ENCODE measurements at places on chromosomes 12 and 14.
A peak's percentile ranks its signal among the peaks of the same experiment; 100 is the strongest.

DNA sequence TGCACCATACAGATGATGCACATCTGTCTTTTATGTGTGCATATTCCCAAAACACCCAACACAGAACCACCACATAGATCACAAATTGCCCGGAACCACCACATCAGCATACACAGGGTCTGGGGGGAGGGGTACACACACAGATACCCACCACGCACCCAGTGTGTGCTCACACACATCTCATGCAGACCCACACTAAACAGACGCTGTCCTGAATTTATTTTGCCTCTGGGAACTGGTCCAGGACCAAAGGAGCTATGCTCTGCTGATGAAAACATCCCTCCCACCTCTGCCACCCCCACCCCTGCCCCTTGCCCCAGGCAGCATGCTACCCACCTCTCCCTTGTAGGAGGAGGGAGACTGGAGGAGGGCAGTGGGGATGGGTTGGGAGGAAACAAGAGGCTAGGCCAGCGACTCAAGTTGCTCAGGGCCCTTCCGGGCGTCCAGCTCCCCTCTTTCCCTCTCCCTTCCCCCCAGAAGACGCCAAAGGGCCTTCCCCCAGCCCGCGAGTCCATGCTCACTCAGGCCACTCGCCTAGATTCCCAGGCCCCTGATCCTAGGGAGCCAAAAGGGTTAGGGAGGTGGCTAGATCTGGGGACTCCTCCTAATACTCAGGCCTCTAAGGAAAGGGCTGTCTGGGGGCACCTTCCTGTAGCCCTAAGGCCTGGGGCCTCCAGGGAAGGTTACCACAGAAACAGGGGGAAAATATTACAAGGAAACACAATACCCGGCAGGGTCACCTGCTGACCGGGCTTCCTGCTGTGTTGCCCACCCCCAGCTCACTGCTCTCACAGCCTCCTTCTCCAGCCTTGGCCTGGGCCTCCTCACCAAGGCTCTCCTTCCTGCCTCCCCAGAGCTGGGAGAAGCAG lies 3.1 kb downstream of the HDAC7 start:
- DNase-seq: no peak

DNA sequence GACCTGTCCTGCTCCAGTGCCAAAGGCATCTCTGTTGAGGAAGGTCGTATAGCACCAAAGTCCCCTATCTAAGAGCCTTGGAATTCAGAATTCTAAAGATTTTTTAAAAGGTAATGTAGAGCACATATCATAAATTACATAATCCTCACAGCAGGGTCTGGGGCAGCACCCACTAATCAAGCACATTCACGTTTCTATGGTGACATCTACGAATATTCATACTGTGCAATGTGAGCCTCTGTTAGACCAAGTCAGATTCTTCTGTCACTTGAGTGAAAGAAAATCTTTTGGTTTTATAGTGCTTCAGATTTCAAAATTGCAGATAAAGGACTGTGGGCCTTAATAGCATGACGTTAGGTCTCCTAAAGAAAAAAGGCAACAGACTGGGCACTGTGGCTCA lies 13.1 kb upstream of the TMEM229B start:
- DNase-seq: no peak

DNA sequence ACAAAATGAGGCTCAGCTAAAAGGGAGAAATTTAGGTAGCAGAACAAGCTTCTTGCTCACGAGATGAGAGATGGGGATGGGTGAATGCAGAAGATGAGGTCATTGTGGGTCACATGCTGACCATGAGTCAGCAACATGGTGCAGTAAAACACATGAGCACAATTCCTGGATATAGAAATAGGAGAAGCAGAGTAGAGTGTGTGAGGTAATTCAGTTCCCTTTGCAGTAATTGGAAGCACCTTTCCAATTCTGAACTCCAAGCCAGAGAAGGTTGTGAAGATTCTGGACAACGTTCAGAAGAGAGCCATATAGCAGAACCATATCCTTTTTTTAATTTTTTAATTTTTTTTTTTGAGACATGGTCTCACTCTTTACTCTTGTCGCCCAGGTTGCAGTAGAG lies 62.0 kb upstream of the LMNTD1 start:
- no peak for DNase-seq

DNA sequence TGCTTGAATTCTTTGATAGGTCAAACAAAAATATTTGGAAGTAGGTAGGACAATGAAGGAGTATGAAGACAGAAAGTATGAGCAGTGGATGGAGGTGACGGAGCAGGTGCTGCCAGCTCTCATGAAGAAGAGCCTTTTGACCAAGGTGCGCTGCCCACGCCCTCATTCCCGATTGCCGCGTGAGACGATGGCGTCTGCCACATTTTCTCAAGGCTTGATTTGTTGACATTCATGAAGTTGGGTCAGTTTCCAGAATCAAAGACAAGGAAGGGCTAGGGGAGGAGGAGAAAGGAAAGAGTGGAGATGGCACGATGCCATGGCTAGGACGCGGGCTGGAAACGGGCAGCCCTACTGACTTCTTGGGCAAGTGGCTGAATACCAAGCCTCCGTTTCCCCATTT lies 37.1 kb downstream of the DNAH10 start:
- DNase-seq: no peak

DNA sequence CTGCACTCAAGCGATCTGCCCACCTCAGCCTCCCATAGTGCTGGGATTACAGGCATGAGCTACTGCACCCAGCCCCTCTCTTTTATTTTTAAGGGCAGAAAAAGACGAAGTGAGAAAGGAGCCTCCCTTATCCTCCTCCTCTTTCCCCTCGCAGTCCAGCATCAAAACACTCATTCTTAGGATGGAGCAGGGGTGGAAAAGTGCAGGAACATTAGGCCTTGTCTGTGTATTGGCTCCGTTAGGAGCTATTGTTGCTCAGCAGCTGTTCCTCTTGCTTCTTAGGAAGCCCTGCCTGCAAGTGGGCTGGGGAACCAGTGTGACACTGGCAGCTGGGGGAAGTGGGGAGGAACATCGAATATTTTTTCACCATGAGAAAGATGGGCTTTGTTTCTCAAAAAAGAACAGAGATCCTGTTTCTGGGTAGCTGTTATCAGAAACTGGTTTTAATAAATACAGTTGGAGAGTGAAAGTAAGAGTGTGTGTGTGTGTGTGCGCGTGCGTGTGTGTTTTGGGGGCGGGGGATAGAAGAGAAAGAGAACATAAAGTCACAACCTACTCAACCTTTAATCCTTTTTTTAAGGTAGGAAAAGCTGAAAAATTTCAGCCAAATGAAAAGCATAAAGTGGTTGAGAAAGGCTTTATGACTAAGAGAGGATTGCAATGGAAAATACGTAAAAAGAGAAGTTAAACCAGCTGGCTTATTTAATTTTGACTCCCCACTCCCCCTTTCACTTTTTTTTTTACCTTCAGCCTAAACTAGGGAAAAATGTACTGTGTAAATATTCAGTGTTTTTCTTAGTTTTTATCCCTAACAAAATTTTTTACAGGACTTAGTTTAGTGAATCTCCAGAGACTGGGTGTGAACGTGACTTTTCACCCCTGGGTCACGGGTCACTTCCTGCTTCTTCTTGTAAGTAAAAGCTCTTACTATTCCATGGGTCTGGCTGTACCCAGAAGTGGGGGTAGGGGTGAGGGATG lies 197.2 kb upstream of the PLEKHG7 start:
- DNase-seq: peak; percentile 27

DNA sequence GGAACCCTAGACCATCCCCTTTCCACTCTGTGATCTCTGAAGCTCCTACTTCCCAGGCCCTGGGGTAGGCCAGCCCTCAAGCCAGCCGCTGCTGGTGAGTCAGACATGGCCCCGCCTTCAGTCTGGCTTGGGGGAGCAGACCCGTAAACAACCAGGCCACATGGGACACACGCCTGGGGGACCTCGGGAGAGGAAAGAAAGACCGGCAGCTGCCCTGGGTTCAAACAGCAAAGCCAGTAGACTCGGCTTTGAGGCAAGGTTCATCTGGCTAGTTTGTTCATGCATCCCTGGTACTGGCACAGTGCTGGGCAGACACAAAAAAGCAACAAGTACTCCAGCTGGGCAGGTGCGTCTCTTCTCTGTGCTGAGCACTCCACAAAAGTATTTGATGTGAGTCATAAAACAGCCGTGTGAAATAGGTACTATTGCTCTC lies 101.9 kb downstream of the SETD3 start:
- no peak for DNase-seq

GRCh38 chr14:34482463-34482862 lies 20.4 kb upstream of the SPTSSA start:
- DNase-seq: no peak

GRCh38 chr14:36339816-36340215 lies 19.4 kb upstream of the MBIP start:
- no peak for DNase-seq

DNA sequence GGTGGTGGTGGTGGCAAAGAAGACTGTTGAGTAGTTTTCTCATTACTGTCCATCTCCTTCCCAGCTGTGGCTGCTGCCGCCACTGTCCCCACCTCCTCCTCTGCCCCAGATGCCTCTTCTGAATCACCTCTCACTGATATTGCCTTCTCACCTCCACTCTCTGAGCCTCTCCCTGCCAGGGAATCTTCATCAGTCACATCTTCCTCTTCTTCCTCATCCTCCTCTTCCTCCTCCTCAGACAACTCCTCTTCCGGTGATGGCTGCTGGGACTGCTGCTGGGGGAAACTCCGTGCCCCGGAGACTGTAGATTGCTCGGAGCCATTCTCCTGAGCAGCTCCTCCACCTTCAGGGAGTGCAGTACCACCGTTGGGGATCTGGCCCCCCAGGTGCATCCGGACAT lies 2.9 kb downstream of the SALL2 start:
- DNase-seq: no peak

GRCh38 chr12:41919526-41920261 lies 225.0 kb downstream of the GXYLT1 start:
- no peak for DNase-seq

DNA sequence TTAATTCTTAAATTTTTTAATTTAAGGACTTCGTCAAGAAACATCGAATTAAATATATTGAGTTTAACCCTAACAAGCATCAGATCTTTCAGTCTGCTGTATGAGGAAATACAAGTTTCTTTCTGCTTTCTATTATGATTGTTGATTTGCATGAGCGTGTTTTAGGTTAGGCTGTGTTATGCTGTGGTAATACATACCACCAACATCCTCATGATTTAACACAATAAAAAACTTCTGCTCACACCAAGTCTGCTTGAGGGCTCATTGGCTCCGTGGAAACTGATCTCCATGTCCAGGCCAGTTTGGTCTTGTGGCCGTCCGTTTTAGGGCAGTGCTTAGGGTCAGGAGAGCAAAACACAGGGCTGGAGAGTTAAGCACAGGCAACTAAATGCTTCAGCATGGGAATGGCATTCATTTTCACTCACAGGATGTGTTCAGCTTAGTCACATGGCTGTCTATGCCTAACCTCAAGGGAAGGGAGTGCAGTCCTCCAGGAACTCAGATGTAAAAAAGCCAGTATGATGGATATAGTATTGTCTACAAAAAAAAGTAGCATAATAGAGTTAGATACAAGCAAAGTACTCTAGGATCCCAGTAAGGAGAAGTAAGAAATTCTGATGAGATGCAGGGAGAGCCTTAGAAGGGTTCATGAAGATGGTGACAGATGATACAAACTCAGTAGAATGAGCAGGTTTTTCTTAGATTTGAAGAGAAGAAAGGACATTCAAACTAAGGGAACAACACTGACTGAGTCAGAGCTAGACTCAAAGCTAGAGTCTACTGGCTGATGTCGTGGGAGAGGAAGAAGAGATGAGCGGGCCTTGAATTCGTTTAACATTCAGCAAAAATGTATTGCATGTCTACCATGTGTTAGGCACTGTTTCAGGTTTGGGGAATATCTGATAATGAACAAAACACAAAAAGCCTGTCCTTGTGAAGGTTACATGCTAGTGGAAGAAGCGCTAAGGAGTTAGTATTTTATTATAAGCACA lies 16.3 kb downstream of the MARK3 start:
- no peak for DNase-seq

- no peak for DNase-seq
Measured at GRCh38 chr14:60621386-60621785, 27.9 kb downstream of the SIX1 start.

GRCh38 chr12:98123021-98123461 lies 392.3 kb upstream of the TMPO start:
- no peak for DNase-seq

DNA sequence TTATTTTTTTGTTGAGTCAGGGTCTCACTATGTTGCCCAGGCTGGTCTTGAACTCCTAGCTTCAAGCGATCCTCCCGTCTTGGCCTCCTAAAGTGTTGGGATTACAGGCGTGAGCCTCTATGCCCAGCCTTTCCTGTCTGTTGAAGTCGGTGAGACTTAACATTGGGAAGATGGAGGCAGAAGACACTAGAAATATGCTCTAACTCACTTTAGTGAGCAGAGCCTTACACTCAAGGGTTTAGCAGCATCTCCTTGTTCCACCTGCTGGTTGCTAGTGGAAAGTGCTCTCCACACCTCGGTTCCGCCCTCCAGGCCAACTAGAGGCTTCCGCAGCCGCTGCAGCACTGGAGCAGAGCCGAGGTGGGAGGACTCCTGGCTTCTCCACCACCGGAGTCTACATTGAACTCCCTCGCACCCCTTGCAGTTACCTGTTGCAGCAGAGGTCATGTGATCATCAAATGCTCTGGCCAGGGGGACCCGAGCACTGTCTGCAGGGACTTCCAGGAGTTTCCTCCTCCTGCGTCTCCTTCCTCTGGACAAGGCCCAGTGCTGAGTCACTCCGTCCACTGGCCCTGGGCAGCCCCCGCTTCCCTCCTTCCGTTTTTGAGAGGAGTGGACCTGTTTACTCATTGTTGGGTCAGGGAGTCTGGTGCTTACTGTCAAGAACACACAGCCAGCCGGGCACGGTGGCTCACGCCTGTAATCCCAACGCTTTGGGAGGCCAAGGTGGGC lies 9.4 kb upstream of the HVCN1 start:
- DNase-seq: peak; percentile 67

DNA sequence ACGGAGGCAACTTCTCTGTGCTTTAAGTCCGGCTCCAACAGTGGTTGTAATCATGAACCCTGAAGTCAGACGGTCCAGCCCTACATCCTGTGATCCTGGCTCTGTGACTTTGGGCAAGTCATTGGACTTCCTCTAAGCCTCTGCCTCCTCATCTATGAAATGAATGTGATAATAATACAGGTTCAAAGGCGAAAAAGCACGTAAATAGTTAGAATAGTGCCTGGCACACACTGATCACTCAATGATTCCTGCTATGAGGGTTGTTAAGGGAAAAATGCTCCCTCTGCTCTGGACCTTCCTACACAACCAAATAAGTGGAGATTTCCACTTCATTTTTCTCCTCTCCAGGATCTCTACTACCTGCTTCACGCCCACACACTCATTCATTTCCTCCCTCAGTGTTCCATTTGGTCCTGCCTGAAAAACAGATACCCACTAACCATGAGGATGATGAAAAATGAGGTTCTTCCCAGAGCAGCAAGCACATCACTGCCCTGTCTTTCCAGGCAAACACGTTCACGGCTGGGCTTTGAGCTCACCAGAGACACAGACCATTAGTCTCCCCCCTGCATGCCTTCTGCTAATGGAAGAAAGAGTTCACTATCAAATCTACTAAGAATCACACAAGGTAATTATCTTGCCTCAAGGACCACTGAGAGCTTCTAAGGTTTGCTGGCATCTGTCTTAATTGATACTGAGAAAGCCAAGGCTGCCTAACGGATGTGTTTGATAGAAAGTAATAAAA lies 13.2 kb downstream of the NUAK1 start:
- no peak for DNase-seq

- DNase-seq: no peak
Measured at GRCh38 chr12:28683366-28683765, 465.7 kb upstream of the FAR2 start.
